Left kidney (tissue), 8 donors: ENCODE measurements at places on chromosomes 6 and 20.

DNA sequence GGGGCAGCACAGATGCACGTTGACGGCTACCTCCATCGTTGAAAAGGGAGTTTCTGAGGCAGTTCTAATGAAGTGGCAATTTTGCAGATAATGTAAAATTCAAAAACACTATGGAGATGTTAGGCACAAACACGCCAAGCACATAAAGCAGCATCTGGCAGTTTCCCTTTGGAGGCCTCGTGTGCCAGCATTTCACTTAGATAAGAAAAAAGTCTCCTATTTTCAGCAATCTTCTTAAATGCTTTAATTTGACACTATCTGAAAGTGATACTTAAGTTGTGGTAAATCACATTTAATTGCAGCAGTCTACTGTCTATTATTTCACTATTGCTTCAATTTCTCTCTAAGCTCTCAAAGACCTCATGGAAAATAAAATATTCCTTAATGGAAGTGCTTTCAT lies 125.3 kb upstream of the PROKR2 start:
- DNase-seq: no peak

- DNase-seq: no peak
Observed at GRCh38 chr6:78482801-78483552, 384.4 kb upstream of the IRAK1BP1 start.

GRCh38 chr20:57071283-57071731 lies 195.1 kb downstream of the BMP7 start:
- no peak for DNase-seq

DNA sequence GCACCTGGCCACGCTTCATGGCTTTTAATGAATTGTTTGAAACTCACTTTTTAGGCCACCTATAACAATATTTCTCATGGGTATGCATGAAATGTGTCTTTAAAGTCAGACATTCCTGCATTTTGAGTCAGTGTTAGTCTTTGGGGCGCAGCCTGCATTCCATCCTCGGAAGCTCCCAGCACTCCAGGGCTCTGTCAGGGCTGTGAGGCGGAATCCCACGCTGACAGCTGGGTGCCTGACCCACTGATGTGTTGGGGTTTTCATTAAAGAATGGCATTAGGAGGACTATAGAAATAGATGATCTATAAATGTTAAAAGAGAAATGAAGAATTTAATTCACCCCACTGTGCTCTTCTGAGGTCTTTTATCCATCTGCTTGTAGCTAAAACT lies 16.2 kb upstream of the CLDN20 start:
- DNase-seq: no peak

- no peak for DNase-seq
Observed at GRCh38 chr6:148059869-148060268, 282.8 kb upstream of the SASH1 start.

DNA sequence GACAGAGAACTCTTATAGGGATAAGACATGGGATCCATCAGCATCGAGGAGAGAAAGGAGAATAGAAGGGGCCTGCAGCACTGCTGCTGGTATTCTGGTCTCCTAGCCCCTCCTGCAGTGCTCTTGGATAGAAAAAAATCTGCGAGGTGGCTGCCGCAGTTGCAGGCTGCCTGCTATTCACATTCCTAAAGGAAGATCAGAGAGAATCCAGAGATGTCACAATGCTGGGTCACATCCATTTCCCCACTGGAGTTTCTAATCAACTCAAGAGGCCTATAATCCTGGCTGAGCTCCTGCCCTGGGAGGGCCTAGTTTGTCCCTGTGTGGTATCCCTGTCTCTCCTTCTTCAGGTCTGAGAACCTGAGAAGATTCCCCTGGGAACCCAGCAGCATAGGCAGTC lies 357.8 kb downstream of the MAFB start:
- DNase-seq: no peak

DNA sequence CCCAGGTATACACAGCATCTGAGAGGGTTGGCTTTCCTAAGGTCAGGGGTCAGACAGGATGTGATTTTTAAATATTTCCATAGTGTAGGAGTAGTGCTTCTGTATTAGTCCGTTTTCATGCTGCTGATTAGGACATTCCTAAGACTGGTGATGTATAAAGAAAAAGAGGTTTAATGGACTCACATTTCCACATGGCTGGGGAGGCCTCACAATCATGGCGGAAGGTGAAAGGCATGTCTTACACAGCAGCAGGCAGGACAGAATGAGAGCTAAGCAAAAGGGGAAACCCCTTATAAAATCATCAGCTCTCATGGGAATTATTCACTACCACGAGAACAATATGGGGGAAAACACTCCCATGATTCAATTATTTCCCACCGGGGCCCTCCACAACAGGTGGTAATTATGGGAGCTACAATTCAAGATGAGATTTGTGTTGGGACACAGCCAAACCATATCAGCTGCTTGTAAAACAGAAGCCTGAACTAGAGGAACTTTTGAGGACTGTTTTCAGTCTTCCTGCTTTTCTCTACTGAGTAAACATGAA lies 91.0 kb upstream of the MEI4 start:
- no peak for DNase-seq

DNA sequence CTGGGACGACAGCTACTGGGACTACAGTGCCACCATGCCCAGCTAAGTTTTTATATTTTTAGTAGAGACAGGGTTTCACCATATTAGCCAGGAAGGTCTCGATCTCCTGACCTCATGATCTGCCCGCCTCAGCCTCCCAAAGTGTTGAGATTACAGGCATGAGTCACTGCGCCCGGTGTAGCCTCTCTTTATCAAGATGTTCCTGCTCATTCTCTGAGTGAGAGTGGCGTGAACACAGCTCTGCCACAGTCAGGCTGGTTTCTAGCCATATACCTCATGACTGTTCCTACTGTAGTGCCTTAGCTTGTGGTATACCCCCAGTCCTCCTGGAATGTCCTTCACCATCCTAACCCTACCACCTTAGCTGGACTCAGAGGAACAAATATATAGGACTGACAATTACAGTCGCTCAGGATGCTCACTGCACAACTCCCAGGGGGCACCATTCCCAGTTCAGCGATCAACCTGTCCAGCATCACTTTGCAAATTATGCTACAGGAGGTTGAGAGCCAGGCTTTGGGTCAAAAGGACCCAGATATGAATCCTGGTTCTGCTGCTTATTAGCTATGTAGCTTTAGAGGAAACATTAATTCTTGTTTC lies 86.3 kb downstream of the CHMP4B start:
- DNase-seq: no peak

GRCh38 chr6:162068340-162068739 lies 659.2 kb downstream of the PRKN start:
- no peak for DNase-seq

DNA sequence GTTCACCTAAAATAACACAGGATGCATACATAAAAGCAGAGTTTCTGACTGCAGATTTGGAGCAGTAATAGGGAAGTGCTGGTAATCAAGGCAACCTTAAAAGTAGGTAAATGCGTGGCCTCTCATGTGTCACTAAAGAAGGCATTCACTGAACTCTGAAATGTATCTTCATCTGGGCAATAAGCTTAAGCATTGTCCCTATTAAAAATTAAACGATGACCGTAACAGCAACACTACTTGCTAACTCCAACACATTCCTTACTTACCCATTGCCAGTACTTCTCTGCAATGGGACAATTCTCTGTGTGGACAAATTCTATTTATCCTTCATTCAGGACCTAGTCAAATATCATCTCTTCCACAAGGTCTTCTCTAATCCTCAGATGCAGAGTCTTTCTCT lies 19.9 kb downstream of the ADGRF1 start:
- no peak for DNase-seq

- no peak for DNase-seq
Observed at GRCh38 chr20:31581391-31581790, 23.7 kb upstream of the ID1 start.

DNA sequence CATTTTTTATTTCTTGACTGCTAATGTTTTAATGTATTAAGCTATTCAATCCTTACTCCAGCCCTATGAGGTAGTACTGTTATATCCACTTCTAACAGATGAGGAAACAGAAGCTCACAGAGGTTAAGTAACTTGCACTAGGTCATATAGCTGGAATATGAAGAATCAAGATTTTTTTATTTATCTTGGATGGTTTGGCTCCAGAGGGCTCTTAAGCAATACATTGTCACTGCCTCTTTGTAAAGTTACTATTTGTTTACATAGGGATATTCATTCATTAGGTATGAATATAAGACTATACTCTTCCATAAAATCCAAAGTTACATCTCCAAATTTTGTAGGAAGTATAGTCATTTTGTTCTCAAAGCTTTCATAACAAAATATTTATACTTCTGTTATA lies 113.8 kb downstream of the LAMP5 start:
- DNase-seq: no peak

DNA sequence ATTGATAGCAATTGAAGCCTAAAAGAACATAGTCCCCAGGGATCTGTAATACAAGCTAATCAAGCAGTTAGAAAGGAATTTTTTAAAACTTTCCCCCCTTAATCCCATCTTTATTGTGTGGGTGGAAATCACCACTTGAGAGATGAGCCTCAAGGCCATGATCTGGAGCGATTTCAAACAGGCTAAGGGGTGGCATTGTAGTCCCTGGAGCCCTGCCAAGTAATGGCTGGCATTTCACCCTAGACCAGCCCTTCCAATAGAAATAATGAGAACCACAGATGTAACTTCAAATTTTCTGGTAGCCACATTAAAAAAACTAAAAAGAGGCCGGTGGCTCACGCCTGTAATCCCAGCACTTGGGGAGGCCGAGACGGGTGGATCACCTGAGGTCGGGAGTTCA lies 46.9 kb downstream of the PRDM1 start:
- no peak for DNase-seq

GRCh38 chr6:88134575-88134974 lies 31.6 kb downstream of the CNR1 start:
- no peak for DNase-seq

DNA sequence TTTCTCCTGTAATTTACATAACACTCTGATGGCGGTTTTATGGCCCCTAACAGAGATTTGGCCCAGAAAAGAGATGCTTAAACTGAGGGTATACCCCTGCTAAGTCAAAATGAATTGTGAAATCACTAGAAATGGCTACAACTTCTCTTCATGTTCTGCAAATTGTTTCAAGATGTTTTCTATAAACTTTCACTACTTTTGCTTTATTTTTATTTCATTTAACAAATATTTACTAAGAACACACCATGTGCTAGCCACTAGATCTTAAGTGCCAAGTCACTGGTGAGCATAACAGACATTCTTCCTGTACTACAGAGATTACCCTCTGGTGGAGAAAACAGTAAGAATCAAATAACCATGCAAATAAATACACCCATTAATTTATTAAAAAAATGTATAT lies 87.6 kb downstream of the KCNQ5 start:
- DNase-seq: no peak

DNA sequence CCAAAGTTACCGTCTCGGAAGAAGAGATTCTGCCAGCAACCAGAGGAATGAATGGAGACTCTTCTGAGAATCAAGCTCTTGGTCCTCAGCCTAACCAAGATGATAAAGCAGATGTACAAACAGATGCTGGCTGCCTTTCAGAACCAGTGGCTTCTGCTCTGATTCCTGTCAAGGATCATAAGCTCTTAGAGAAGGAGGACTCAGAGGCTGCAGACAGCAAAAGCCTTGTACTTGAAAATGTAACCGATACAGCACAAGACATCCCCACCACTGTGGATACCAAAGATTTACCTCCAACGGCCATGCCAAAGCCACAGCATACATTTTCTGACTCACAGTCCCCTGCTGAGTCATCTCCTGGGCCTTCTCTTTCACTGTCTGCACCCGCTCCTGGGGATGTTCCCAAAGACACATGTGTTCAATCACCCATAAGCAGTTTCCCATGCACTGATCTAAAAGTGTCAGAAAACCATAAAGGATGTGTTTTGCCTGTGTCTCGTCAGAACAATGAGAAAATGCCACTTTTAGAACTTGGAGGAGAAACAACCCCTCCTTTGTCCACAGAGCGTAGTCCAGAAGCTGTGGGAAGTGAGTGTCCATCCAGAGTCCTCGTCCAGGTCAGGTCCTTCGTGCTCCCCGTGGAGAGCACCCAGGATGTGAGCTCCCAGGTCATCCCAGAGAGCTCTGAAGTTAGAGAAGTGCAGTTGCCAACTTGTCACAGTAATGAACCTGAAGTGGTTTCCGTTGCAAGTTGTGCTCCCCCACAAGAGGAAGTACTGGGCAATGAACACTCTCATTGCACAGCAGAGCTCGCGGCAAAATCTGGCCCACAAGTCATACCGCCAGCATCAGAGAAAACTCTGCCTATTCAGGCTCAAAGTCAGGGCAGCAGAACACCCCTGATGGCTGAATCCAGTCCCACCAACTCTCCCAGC lies 109.6 kb downstream of the RTN4IP1 start:
- no peak for DNase-seq

- no peak for DNase-seq
Observed at GRCh38 chr6:10316373-10316721, 98.5 kb downstream of the TFAP2A start.

DNA sequence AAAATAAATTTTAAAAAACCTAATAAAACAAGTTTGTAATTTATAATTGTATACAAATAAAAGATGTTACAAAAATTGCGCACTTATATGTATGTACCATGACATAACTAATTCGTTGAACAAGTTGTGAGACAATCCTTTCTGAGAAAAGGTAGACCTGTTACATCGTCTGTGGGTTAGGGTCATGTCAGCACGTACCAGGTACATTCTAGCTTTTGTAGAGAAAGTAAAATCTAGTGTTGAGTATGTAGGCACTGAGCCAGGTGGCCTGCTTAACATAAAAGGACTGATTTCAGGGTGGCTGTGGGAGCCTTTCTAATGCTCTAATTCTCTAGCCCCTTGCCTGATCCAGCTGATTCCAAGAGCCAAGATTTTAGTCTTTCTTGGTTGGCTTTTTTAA lies 10.4 kb downstream of the RPL7L1 start:
- DNase-seq: no peak

DNA sequence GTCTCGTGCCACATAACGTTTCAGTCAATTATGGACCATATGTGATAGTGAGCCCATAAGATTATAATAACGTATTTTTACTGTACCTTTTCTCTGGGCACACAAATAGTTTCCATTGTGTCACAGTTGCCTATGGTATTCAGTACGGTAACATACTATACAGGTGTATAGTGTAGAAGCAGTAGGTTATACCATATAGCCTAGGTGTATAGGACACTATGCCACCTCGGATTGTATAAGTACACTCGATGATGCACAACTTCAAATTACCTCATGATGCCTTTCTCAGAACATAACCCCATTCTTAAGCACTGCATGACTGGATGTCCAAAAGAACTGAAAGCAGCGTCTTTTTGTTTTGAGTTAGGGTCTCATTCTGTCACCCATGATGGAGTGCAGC lies 59.5 kb upstream of the MYO6 start:
- no peak for DNase-seq

- no peak for DNase-seq
Observed at GRCh38 chr6:33761922-33762629, 15.4 kb upstream of the IP6K3 start.

- no peak for DNase-seq
Observed at GRCh38 chr20:36269507-36269906, 33.2 kb downstream of the AAR2 start.

DNA sequence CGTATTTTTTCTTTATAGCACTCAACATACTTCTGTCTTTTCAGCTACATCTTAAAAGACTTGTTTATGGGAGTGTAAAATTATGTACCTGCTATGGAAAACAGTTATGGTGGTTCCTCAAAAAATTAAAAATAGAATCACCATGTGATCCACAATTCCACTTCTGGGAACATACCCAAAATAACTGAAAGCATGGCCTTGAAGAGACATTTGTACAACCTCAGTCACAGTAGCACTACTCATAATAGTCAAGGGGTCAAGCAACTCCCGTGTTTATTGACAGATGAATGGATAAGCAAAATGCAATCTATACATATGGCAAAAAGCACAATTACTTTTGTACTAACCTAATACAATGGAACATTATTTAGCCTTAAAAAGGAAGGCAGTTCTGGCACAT lies 74.5 kb downstream of the METTL24 start:
- DNase-seq: no peak

GRCh38 chr6:19327241-19327640 lies 509.9 kb upstream of the ID4 start:
- no peak for DNase-seq
